Suprapubic skin (tissue), 4 donors: ENCODE measurements at places on chromosomes 6 and 20.

DNA sequence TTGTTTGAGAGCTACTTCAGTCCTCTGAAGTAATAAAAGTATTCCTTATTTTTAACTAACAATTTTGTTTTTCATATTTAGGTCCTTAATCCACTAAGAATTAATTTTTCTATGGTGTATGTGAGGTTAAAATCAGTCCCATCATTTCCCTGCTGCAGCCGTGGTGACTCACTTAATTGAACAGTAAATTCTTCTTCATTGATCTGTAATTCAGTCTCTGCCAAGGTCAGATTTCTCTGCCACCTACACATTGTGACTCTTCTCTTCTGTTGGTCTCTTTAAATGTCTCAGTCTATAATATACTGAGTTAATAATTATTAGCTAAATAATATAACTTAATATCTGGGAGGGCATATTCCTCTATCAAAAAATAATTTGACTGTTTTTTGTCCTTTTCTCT is 262.3 kb downstream of the UTRN start:
- DNase-seq, result no peak

DNA sequence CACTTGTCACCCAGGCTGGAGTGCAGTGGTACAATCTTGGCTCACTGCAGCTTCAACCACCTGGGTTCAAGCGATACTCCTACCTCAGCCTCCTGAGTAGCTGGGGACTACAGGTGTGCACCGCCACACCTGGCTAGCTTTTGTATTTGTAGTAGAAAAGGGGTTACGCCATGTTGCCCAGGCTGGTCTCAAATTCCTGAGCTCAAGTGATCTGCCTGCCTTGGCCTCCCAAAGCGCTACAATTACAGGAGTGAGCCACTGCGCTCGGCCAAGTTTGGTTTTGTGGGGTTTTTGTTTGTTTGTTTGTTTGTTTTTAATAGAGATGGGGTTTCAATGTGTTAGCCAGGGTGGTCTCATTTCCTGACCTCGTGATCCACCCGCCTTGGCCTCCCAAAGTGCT is 12.3 kb downstream of the LOC128125822 start:
- DNase-seq, result no peak

DNA sequence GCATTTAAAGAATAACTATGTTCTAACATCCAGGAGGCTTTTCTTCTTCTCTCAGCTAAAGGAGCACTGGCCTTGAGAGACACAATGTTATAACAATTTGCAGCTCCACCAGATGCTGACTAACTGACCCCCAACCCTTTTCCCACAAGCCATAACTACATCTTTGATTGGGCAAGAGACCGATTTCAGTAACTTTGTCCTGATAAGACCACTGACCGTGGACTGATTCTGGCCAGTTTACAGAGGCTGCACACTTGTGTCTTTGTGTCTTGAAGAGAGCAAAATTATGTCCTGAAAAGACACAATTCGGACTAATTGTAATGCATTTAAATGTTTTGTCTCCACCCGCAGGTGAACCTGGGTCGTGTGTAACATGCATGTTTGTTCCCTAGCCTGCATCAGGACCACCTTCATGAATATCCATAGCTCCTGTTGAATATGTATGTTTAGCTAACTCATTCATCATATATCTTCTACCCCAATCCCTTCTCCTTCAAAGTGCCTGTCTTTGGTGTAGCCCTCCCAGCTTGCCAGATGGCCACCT is 22.3 kb downstream of the ABRACL start:
- DNase-seq, result no peak

- DNase-seq, result no peak
These were observed 51.6 kb upstream of the ASIP start for GRCh38 chr20:34189572-34190163.

DNA sequence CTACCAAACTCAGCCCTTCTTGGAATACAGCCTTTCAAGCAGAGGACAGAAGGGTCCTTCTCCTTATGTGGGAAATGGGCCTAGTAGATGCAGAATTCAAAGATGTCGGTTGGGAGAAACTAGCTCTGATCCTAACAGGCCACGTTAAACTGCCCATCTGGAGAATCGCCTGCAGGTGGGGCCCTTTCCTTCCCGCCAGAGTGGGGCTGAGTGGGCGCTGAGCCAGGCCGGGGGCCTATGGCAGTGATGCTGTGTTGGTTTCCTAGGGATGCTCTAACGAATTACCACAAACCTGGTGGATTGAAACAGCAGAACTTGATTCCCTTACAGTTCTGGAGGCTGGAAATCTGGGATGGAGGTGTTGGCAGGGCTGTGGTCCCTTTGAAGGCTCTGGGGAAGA is 9.1 kb downstream of the MAPK13 start:
- no peak for DNase-seq

- no peak for DNase-seq
These were observed 4.9 kb downstream of the MYLK2 start for GRCh38 chr20:31824125-31824485.

DNA sequence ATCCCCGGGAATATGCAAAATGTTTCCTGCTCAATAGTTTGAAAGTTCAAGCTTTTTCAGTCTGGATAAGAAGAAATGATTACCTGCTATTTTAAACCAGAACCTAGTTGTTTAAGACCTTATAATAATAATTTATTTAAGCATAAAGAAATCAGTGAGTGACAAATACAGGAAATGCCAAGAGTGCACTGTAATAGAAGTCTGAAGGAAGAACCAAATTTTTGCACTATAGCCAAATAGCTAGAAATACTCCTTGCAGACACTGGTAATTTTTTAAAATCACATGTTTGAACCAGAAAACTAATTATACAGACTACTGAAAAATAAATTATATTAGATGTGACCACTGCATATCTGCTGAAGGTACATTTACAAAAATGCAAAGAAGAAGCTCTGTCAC is 93.2 kb downstream of the MMS22L start:
- DNase-seq, result no peak
